ENCODE measurements at places on chromosomes 7 and 10.

GRCh38 chr7:17229228-17229627, 69.2 kb upstream of the AHR start:
- no peak for DNase-seq

DNA sequence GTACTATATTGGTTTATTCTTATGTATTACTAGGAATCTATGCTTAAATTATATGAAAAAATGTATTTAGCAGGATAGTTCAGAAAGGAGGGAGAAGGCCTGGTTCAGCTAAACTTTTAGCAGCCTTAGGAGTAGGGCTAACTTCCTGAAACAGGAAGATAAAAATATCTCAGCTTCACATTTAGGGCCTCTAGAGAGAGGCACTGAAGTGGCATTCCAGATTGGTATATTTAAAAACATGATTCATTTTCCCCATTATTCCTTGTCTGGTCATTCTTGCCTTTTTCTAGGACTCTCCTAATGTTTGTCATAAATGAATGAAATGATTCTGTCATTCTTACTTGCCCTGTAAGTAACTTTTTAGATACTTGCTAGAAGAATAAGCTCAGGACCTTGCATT, 63.0 kb upstream of the CYP26C1 start:
- no peak for DNase-seq

DNA sequence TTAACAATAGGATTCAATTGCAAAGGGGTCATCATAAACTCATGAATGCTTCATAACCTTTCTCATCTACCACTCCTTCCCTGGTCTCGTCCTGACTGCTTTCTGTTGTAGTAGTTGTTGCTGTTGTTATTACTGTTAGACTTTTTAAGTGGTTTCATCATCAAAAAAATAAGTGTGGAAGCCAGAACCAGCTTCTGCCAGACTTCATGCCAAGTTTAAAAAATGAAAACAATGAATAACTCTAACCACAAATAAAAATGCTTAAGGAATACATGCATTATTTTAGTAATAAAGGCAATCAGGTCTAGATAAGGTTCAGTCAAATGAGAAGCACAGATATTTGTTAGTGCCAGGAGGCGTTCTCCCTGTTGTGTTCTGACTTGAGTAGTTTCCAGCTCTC, 85.4 kb downstream of the PCLO start:
- DNase-seq: no peak

DNA sequence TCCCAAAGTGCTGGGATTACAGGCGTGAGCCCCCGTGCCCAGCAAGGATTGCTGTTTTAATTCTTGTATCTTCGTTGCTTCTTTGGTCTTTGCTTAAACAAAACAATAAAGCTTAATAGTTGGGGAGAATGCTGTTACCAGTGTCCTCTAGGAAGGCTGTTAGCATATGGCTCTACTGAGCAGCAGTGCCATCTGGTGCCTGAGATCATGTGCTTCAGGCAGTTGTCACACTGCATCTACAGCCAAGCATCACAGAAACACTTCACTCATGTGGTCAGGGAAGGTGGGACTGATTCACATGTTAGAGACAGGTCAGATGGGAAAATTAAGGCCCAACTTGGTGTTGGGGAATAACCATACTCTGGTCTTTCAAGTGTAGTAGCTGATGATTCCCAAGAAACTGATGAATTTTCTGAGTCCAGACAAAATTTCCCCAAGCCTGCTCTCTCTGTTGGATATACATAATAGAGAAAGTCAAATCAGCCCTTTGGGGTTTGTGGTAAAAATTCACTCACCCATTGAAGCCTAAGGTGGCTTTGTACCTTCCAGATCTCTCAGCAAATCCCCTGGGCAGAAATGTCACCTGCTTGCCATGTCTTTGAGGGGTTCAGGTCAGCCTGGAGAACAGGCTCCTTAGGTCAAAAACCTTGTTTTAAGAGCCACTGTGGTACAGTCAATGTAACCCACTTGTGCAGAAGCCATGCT, 28.4 kb downstream of the UBE2D4 start:
- no peak for DNase-seq

- no peak for DNase-seq
Measured at GRCh38 chr7:110762546-110763225, 328.2 kb upstream of the LRRN3 start.

- no peak for DNase-seq
Measured at GRCh38 chr7:87028636-87029035, 30.8 kb downstream of the ELAPOR2 start.

DNA sequence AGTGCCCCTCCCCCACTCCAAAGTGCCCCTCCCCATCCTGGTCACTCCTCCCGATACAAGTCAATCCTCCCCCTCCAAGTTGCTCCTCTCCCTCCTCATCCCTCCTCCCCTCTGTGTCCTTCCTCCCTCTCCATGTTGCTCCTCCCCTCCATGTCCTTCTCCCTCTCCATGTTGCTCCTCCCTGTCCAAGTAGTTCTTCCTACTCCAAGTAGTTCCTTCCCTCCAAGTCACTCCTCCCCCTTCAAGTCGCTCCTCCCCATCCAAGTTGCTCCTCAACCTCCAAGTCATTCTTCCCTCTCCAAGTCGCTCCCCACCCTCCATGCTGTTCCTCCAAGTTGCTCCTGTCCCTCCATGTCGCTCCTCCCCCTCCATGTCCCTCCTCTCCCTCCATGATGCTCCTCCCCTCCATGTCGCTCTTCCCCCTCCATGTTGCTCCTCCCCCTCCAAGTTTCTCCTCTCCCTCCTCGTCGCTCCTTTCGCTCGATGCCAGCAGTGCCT, 8.6 kb upstream of the WBP1L start:
- no peak for DNase-seq

DNA sequence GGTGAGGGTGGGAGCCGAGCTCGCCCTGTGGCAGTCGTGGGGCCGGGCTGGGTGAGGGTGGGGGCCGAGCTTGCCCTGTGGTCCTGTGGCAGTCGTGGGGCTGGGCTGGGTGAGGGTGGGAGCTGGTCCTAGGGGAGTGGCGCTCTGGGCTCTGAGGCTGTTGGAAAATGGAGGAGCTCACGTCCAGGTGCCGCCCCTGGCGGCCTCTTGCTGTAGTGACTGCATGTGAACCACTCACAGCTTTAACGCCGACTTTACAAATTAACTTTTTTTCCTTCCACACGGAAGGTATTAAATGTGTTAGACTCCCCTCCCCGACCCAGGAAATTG, 312.6 kb downstream of the WDR37 start:
- peak; percentile 35 for DNase-seq

GRCh38 chr10:60818134-60818770, 40.0 kb downstream of the CDK1 start:
- DNase-seq: no peak
